ENCODE measurements at places on chromosomes 2 and 18.

DNA sequence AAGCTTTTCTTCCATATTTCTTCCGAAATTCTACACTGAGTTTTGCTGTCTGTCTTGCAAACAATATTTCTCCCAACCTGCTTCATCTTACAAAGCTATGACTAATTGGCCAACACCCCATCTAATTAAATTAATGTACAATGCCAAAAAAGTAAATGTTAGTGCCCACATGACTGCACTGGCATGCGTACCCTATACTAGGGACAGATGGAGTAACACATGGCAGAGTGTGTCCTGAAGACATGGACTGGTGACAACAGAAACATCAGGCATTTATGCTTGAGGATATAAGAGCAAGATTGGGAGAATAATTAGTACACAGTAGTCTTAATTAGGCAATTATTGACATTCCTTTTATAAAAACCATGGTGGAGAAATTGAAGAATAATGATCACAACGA, 66.8 kb downstream of the MREG start:
- no peak for DNase-seq

DNA sequence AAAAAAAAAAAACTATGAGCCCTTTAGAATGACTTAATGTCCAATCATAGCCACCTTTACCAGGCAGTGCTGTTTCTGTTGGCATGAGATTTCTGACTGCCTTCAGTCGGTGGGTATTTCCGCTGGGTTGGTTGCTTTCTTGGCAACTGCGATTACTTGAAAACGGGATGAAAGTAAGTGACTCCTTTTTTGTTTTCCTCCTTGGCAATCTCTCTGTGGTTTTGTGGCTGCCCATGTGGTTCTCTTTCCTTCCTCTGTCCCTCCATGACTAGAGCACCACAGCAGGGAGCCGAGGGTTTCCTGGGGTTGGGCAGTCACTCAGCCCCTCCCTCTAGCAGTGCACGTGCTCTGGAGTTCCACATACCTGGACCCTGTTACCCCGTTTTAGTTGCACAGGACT, 112.1 kb downstream of the KLHL29 start:
- no peak for DNase-seq

DNA sequence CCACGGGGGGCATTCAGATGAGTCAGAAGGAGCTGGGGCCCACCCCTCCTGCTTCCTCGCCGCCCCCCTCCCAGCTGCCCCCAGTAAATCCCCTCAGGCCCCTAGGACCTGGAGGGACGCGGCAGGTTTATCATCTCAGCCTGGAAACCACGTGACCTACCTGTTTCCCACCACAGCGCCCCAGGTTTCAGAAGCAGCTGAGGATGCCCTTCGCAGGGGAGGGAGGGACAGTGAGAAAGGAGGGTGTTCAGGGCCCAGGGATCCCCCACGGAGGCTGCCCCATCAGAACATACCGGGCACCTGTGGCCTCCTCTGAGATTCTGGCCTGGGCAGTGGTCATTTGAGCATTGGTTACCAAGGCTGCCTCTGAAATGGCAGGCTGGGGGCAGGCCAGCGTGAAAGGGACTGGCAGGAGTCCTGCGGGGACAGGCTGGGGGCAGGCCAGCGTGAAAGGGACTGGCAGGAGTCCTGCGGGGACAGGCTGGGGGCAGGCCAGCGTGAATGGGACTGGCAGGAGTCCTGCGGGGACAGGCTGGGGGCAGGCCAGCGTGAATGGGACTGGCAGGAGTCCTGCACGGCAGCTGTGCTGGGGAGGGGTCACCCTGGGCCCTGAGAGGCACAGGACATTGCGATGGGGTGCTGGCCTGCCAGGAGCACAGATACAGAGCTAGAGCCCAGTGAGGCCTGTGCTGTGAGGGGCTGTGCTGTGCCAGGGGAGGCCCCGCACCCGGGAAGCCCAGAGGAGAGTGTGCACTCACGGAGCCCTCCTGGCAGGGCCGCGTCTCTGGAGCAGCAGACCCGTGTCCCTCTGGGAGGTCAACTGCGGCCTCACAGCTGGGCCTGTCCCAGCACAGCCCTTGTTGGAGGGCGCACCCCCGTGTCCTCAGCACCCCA, 1.6 kb downstream of the NEU4 start:
- DNase-seq: no peak

GRCh38 chr2:126781806-126782205, 116.9 kb upstream of the TEX51 start:
- DNase-seq: no peak

- DNase-seq: no peak
Observed at GRCh38 chr2:217801711-217802110, 201.1 kb downstream of the TNS1 start.

DNA sequence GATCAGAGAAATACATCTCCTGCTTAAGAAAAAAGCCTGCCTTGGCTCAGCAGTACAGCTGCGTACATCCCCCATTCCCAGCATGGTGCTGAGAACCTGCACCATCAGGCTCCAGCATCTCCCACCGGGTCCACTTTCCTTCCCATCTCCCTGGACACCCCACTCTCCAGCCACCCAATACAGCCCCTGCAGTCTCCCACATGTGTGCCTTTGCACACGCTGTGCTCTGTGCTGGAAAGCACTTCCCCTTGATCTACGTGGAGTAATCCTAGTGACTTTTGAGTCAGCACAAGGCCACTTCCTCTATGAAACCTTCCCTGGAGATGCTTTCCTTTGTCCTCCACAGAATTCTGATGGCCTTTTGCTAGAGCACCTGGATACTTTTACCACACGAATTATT, 17.0 kb downstream of the STAT1 start:
- no peak for DNase-seq

GRCh38 chr18:37402735-37403099, 162.9 kb downstream of the CELF4 start:
- DNase-seq: no peak

DNA sequence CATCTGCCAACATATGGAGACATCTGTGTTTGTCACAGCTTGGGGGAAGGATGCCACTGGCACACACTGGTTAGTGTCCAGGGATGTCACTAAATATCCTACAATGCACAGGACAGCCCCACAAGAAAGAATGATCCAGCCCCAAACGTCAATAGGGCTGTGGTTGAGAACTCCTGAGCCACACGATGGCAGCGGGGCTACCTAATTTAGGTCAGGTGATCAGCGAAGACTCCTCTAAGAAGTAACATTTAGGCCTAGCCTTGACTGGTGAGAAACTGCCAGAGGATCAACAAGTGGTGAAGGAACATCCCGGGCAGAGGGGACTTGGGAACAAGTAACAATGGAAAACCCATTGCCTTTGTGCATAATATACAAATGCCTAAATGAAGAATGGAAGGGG, 5.0 kb upstream of the TGIF1 start:
- DNase-seq: no peak

- DNase-seq: no peak
Observed at GRCh38 chr2:156401861-156402260, 34.3 kb upstream of the GPD2 start.

- DNase-seq: no peak
Observed at GRCh38 chr2:64543008-64543697, 19.0 kb downstream of the AFTPH start.

DNA sequence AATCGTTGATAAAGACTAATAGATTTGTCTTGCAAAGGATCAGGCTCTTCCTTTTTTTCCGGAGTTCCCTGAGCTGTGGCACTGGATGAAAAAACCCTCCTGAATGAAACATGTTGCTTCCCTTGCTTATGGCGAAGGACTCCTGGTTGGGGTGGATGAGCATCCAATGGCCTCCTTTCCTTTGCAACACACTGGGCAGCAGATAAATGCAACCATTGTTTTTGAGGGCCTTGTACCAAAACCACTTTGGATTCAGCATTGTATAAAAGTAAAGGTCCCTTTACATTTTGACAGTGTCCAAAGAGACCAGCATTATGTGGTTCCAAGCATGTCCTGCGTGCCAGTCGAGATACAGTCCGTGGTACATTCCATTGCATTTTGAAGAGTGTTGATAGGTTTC, 44.7 kb downstream of the FAM210A start:
- no peak for DNase-seq

- no peak for DNase-seq
Observed at GRCh38 chr2:33238111-33238510, 238.3 kb upstream of the RASGRP3 start.

- no peak for DNase-seq
Observed at GRCh38 chr2:216535454-216535995, 36.9 kb downstream of the RPL37A start.

DNA sequence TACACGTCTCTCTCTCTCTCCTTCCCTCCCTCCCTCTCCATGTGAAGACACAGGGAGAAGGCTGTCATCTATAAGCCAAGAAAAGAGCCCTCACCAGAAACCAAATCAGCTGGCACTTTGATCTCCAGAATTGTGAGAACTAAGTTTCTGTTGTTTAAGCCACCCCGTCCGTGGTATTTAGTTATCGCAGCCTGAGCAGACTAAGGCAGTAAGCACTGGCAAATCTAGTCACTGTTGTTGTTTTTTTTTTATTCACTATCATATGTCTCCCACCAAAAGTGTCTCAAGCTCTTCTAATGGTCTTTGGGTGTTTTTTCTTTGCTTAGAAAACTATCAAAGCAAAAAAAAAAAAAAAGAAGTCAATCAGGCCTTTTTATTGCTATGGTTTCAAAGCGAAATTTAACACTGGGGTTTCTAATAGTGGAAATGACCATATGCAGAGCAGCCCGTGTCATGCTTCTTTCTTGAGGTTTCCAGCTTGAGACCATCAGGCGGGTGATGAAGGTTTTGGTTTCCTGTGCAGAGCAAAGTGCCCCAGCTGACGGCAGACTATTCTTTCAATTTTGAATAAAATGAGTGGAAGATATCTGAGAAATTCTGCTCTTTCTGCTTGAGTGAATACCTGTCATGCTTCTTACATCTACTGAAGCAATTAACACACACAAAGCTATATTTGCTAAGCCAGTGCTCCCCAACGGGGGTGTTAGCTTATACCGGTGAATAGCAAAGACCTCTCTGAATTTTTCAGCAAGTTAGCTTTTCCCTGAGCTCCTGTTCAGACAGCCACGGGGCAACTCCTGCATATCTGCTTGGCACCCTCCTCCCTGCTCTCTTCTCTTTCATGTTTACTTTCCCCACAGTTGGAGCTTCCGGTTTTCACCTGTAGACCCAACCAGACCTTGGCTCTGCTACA, 394.1 kb upstream of the ATP5MC3 start:
- no peak for DNase-seq

DNA sequence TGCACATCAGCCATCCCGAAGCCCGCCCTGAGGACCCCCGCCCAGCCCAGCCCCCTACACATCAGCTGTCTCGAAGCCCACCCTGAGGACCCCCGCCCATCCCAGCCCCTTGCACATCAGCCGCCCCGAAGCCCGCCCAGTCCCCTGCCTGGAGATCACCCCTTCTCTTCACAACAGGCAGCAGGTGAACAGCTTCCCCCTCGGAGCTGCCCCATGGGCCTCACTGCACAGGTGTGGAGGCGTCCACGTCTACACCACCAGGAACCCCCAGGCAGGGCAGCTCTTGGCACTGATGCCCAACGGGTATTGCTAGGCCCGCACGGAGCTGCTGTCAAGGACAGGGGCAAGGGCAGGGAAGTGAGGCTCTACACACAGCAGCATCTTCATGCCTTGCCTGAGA, 137.6 kb downstream of the HDAC4 start:
- DNase-seq: no peak

DNA sequence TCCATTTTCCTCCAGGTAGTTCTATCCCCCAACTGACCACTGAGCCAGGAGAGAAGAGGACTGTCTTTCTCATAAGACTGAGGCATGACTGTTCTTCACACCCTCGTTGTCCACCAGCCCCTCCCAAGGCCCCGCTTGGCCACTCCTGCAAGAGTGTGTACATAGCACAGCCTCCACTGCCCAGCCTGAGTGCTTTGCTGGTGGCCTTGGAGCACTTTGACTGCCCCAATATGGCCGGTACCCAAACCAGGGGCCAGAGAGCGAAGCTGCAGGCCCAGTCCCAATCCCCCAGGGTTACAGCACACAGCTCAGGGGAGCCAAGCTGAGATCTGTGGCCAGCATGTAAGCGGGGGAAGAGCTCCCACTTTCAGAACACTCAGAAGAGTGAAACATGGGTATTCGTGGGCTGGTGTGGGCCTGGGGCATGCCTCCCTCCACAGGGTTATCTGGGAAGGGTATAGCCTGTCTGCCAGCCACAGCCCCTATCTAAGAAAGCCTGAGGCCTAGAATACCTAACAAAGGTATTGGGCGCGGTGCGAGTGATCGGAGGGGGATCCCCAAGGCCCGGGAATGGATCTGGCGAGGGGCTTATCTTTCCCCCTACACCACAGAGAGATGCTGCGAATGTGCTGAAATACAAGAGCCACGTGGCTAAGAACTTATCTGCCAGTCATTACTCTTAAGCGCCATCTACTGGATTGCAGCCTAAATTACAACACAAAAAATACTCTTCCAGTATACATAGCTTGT, 163.8 kb downstream of the WDPCP start:
- DNase-seq: no peak

- no peak for DNase-seq
Observed at GRCh38 chr2:205957452-205958154, 128.4 kb downstream of the INO80D start.

GRCh38 chr2:13115643-13116042, 398.9 kb downstream of the TRIB2 start:
- no peak for DNase-seq

DNA sequence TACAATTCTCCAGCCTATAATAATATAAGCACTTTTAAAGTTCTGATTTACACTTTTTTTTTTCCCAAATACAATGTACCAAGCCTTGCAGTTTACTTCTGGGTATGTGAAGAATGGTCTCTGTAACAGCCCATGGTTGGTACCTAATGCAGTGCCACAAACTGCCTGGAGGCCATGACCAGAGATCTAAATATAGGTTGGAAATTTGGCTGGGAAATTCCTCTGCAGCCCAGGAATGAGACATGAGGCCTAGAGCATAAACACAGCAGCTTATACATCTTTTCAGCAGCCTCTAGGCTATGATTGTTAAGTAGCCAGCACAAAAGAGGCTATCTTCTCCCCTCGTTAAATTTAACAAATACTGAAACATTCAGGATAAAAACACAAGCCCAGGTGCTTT, 432.0 kb upstream of the FAM98A start:
- DNase-seq: no peak

DNA sequence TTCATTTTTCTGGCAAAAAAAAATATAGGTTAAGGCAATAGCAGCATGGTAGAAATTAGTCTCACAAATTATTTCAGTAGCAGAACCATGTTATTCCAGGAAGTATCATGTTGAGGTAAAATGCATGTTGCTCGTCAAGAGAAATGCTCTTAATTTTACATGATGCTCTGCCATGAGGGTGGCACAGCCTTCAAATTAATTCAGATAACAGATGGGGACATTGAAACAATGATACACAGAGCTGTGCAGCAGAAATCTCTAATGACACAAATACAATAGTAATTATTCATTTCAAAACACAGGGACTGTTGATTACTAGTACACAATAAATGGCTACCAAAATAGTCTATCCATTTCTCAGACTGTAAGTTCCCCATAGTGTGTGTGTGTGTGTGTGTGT, 24.8 kb downstream of the GAREM1 start:
- DNase-seq: no peak

DNA sequence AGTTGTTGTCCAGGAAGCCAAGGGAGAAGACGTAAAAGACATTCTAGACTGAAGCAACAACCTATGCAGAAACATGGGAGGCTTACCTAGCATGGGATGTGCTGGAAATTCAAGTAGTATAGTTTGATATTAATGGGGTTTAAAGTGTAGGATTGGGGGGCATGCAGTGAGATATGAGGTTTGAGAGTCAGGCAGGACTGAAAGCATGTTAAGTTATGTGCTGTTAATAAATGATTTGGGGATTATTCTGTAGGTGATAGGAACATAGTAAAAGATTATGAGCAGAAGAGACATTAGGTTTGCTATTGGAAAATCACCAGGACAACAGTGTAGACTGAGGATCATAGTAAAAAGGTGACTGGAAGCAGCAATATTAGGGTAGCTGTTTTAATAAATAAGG, 3.2 kb downstream of the EHBP1 start:
- no peak for DNase-seq

GRCh38 chr2:47506436-47506835, 103.5 kb downstream of the MSH2 start:
- no peak for DNase-seq
